CD4-positive, alpha-beta T cell treated with Interleukin-6 at 100 ng/mL for 8 hours (primary cell): ENCODE measurements at places on chromosomes 3 and 15.

DNA sequence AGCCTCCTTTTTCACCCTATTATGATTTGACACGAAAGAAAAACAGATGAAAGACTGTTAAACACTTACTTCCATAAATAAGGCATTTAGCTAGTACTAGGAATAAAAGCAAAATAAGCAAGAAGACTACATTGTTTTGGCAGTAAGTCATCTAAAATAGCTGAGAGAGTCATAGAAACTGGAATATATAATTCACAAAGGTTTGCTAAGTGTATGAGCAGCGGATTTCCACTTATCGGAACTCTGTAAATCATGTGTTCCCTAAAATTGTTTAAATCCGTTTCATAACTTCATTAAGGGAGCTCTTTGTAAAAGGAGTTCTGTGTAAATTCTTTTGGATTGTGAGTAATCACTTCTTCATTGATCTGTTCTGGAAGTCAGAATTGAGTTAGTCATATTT is 202.5 kb upstream of the CBLB start:
- DNase-seq: no peak

GRCh38 chr3:12483410-12483809 is 870 bp upstream of the TSEN2 start:
- DNase-seq: no peak

GRCh38 chr15:82871832-82872484 is 62.5 kb downstream of the WHAMM start:
- DNase-seq: no peak

GRCh38 chr3:194121891-194122631 is 13.9 kb upstream of the HES1 start:
- DNase-seq: no peak

DNA sequence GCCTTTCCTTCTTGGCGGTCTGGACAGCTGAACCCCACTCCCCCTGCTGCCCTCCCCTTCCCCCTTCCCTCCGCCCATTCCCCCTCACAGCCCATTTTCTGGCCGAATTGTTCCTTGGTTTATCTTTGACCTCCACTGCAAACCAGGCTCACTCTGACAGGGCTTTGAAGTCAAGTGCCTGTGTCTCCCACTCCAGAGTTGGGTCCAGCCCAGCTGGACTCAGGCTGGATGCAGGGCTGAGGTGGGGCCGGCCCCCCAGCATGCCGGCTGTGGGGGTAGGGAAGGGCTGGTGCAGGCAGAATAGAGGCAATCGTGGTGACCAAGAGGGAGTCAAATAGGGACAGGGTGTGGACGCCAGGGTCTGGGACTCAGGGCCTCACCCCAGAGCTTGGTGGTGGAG is 57.0 kb upstream of the MRPS22 start:
- DNase-seq: no peak

DNA sequence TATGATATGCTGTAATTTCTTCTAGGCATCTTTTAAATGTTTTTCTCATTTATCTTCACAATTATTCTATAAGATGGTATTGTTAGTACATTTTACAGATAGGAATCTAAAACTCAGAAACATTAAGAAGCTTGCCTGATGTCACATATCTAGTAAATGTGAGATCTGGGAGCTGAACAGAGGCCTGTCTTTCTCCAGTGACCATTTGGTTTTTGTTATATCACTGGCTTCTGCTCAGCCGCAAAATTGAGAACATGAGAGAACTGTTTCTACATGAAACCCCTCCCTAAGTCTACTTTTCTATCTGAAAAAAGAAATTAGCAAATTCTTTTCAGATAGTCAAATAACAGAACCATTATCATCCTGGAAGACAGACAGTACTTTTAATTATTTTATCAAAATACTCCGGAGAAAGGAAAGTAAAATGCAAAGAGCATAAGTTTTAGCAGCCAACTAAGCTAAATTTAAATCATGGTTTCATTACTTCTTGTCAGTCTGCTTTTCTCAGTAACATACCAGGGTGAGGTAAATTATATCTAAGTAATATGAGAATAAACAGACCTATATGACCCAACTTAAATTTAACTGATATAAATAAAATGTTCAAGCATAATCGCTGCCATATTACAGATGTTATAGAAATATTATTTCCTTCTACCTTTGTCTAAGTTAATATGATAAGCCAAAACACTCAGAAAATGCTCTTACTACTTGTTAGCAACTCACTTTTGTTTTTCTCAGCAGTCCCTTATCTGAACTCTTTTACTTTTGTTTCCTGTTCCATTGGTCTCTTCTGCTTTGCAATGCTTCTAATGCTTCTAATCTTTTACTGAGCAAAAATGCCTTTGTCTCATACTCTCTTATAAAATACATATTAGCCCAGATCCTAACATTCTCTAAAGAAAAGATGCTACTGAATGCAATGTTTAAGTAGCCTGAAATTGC is 68.0 kb upstream of the MBNL1 start:
- peak; percentile 25 for DNase-seq

GRCh38 chr3:170476291-170476690 is 57.6 kb downstream of the CLDN11 start:
- no peak for DNase-seq

- DNase-seq: no peak
Measured at GRCh38 chr3:158458464-158458863, 112.5 kb upstream of the MLF1 start.

- no peak for DNase-seq
Measured at GRCh38 chr3:28935146-28935545, 345.7 kb upstream of the RBMS3 start.

DNA sequence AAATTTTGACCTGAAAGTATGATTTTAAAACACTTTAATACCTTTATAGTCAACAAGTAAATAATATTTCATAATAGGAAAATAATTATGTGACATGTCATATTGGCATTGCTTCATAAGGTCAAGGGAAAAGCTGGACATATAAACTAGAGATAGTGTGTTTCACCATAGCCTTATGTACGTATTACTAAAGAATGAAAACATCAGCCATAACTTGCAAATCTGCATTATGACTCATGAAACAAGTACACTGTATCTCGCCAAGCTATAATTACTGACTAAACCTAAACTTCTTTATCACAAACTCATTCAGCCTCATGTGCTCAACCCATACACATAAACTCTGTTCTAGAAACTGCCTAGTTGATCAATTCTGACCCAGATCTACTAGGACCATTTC is 950.1 kb downstream of the FHIT start:
- DNase-seq: no peak

GRCh38 chr15:61119556-61119955 is 109.5 kb downstream of the RORA start:
- DNase-seq: no peak

DNA sequence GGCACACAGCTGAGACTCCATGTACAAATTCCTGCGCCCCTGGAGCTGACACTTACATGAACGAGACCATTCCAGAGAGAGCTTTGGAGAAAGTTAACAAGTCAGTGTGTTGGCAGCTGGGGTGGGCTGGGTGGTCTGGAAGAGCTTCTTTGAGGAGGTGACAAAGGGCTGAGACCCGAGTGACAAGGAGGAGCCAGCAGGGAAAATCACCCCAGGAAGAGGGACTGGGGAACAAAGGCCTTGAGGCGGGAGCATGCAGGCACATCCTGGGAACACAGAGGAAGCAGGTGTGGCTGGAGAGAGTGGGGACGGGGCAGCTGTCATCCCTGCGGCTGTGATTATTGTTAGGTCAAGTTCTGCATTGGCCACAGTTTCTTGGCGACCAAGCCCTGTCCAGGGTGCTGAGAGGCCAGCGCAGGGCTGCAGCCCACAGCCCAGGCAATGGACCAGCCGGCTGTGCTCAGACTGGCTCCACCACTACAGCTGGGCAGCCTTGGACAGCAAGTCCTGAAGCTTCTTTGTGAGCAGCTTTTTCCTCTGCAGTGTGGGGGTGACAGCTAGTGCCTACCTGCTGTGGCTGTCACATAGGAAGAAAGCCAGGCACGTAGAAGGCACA is 34.2 kb upstream of the PRR23E start:
- DNase-seq: no peak

- DNase-seq: no peak
Measured at GRCh38 chr15:79339588-79340314, 28.8 kb downstream of the TMED3 start.

DNA sequence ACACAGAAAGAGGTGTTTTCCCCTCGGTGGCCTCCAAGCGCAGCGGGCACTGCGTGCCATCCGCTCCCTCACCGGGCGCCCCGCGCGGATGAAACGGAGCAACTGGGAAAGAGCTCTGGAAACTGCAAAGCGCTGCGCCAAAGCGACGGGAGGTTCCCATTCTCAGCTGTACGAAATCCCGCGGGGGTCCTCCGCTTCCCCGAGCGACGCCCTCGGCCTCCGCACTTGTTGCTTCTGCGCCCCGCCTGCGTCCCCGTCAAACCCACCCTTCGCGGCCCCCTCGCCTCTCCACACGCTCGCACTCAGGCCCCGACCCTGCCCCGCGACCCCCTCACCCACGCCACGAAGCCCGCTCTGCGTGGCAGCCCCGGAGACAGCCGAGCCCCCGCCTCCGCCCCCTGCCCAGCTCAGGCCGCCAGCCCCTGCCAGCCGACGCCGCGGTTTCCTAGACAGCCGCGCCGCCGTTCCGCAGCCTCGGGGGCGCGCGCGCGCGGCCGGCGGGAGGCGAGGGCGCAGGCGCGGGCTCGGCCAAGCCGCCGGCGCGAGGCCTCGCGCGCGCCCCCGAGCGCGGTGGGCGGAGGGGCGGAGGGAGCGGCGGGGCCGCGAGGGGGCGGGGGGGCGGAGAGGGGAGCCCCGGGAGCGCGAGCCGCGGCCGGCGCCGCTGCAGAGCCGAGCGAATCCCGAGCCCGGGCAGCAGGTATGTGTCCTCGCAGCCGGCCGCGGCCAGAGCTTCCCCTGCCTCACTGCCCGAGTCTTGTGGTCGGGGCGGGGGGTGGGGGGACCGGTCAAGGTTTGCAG is at the start of gene TMEM266:
Gene TMEM266 (plus strand): TSS at position 666 of the 798 bp plus-strand sequence. CDS start 74,279 bp downstream, outside the sequence.
- no peak for DNase-seq

GRCh38 chr15:100529556-100529955 is 806 bp upstream of the CERS3 start:
- DNase-seq: no peak

- DNase-seq: no peak
Measured at GRCh38 chr3:16433701-16434151, 79.8 kb downstream of the RFTN1 start.
